A549 treated with DMSO at 1 μM for 4 hours (cell line): ENCODE measurements at places on chromosomes 5 and 9. TPM values are rescaled to one million over a fixed set of nuclear protein-coding genes. Genes with fewer than 3 reads are reported as not detected.

The PCDHGB5 gene
- total RNA-seq = 2.3 to 2.7 TPM (median 2.6 TPM) in 5 replicates

The IL4 gene
- total RNA-seq = not detected in 5 replicates

The OR1Q1 gene
- not detected in 5 replicates for total RNA-seq

The TMEM174 gene
- total RNA-seq = not detected in 5 replicates

The PAX5 gene
- 0.01 to 0.07 TPM (median 0.01 TPM) in 3 of 5 replicates, not detected in the others for total RNA-seq

The TRIP13 gene
- 54.3 to 72.1 TPM (median 66.0 TPM) in 5 replicates for total RNA-seq

The SDHA gene
- total RNA-seq = 100 to 123 TPM (median 117 TPM) in 5 replicates

The TMEM167A gene
- 49.5 to 102 TPM (median 87.5 TPM) in 5 replicates for total RNA-seq

The SLC44A1 gene
- total RNA-seq = 23.6 to 35.5 TPM (median 31.0 TPM) in 5 replicates

The ZFP2 gene
- 0.05 to 0.12 TPM in 2 of 5 replicates, not detected in the others for total RNA-seq
